Hematopoietic multipotent progenitor cell treated with erythropoietin and hydrocortisone succinate and interleukin-3 and kit ligand, for 17 days (in vitro differentiated cells): ENCODE measurements at places on chromosomes 11 and 22.

GRCh38 chr11:30002157-30002785 is 14.6 kb downstream of the KCNA4 start:
- no peak for DNase-seq

GRCh38 chr11:45355706-45356041 is 69.5 kb upstream of the SYT13 start:
- no peak for DNase-seq

DNA sequence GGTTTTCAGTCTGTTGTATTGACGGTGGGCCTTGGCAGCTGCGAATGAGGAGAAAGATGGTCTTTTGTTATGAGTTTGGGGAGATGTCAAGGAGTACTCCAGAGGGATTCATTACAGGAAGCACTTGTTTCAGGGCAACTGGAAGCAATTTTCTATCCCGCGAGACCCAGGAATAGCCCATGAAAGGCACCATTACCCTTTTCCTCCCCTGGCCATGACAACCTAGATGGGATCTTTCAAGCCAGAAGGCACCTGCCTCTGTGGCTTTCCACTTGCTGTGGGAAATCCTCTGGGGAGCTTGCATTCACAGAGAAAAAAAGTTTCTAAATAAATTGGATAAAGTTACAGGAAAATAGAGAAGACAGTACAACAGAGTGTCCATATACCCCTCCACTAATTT is 2.7 kb downstream of the ZNF215 start:
- no peak for DNase-seq

DNA sequence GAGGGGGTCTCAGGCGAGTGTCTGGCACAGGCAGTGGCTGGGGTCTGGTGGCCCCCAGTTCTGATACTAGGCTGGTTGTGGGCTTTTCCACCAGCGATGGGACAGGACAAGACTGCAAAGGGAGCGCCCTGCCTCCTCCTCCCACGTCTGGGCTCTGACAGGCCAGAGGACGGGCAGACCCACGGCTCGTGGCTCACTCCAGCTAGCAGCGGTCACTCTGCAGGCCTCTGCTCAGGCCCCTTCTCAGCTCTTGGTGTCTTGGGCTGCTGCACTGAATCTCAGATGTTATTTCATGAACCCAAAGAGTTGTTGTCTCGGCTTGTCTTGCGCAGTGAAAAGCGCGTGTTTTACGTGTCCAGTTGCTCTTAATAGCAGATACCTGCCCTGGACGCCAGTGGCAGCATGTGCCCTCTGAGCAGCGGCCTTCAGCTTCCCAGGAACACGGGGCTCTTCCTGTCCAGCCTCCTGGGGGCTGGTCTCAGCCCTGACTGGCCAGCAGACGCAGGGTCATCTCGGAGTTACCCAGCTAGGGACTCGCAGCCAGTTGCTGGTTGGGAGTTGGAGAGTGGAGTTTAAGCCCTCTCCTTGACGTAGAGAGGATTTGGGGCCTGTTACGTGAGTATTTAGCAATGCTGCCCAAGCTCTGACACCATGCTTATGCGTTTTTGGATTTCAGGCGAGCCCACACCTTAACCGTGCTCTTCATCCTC is 9.6 kb downstream of the PTDSS2 start:
- no peak for DNase-seq

DNA sequence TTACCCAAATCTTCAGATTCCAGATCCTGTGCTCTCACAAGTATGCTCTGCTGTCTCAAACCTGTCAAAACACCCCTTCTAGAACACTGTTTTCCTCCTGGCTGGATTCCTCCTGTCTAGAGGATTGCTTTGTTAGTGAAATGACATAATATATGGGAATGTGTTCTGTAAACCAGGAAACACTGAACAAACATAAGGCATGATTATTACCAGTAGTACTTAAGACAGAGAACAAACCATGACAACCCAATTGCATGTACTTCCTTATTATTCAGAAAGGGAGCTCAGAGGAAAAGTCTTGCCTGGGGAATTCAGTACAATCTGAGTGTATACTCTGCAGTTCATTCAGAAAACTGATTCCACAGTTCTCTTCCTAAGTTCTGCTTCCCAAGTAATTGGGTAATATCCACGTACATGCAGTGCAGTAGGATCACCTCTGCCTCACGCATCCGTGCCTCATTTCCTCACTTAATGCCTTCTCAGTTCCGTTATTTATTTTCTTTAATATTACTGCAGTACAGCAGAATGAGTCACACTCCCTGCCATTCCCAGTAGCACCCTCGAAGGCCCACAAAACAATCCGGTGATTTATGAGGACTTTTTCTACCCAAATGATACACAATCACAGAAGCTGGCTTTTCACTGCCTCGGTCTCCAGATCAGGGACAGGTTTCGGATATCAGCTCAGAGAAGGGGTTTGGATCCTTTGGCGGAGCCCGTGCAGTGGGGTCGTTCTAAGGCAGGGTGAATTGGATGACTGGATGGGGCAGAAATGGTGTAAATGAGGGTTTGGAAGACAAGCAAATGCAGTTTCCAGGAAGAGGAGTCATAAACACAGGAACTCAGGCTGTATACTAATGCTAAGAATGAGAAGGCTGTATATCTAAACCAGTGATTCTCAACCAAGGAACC is 896.9 kb downstream of the KCNA4 start:
- DNase-seq = no peak

DNA sequence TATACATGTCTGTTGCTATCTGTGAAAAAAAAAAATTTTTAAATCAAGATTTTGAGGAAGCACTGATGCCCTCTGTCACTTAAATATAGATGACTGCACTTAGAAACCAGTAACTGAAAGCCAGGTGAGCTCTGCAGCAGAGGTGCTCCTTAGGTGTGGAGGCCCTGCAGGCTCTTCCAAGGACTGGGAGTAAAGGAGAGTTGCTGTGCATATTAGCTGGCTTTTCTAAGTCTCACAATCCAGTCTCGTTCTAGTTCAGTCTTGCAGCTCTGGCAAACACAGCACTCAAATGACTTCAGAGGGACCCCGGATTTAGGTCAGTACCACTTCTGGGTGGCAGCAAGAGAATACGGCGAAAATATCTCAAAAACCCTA is 61.0 kb downstream of the LARGE2 start:
- no peak for DNase-seq

- no peak for DNase-seq
Measured at GRCh38 chr11:113474362-113475159, 637 bp downstream of the DRD2 start.

DNA sequence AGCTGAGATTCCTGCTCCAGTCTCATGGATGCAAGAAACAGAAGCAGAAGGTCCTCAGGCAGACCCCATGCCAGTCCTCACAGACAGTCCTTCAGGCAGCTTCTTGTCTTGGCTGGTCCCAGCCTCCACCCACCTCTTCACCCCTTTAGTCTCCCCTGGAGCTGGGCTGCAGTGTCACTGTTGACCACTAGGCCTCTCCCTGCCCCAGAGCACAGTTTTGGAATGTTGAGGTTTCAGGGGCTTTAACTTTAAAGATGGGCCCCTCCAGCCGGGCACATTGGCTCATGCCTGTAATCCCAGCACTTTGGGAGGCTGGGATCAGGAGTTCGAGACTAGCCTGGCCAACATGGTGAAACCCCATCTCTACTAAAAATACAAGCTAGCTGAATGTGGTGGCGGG is 39.5 kb upstream of the GCAT start:
- DNase-seq = no peak

DNA sequence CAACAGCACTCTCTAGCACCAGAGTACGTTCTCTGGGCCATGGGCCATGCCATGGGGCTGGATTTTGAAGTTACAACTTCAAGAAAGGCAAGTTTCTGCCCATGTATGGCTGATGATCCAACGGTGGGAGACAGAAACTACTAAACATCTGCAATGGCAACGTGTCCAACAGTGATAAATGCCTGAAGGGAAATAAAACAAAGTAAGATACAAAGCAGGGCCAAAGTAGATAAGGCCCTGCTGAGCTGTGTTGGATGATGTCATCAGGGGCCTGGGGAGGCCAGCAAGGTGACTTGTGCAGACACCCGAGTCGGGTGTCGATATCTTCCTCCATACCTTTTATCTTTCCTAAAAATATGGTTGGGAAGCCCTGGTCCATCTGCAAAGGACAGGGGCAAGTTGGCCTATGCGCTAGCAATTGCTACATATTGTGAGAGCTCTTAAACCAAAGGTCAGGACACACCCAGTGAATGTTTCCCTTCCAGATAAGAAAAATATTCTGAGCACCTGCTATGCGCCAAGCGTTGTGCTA is 487.2 kb downstream of the MN1 start:
- DNase-seq = no peak

- no peak for DNase-seq
Measured at GRCh38 chr22:27242917-27243589, 558.5 kb downstream of the MN1 start.

- DNase-seq = no peak
Measured at GRCh38 chr11:34309965-34310364, 47.8 kb downstream of the ABTB2 start.

DNA sequence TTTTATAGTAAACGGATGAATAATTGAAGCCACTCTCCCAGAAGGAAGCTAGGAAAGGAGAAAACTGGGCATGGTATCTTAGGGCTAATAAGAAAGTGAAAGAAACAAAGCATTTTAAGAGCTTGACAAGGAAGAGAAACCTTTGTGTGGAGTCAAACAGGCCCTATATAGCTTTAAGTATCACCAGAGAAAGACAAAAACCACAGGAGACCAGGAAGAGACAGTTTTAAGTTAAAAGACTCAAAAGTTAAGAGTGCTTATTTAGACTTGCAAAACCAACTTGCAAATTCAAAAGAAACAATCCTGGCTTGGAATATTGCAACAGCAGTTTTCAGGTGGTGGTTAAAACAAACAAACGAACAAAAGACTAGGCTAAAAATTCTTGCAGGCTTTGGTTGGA is 3.4 kb downstream of the PAK1 start:
- no peak for DNase-seq

- DNase-seq = peak; percentile 63
Measured at GRCh38 chr11:44727373-44728287, 868 bp downstream of the TSPAN18 start.
